Epithelial cell of alveolus of lung (primary cell): ENCODE measurements at places on chromosomes 4 and X. TPM values are rescaled to one million over a fixed set of nuclear protein-coding genes. Genes with fewer than 3 reads are reported as not detected.

The RGN gene
- 2.0 and 2.1 TPM in 2 replicates for total RNA-seq

The DRP2 gene
- 0.80 and 1.3 TPM in 2 replicates for total RNA-seq

The CORIN gene
- total RNA-seq, result 0.48 and 0.78 TPM in 2 replicates

The F8A3 gene
- total RNA-seq, result 2.2 TPM in 1 of 2 replicates, not detected in the other

The COL4A6 gene
- 16.4 and 74.3 TPM in 2 replicates for total RNA-seq

The RPL34 gene
- total RNA-seq, result 885 and 1,654 TPM in 2 replicates

The SYP gene
- 0.13 TPM in 1 of 2 replicates, not detected in the other for total RNA-seq

The HDAC8 gene
- total RNA-seq, result 17.2 and 23.5 TPM in 2 replicates

The UCHL1 gene
- total RNA-seq, result 337 and 1,497 TPM in 2 replicates

The RS1 gene
- not detected in 2 replicates for total RNA-seq

The ABLIM2 gene
- 0.13 TPM in 1 of 2 replicates, not detected in the other for total RNA-seq

The UNC5C gene
- 6.7 and 11.4 TPM in 2 replicates for total RNA-seq

The SH2D1A gene
- not detected in 2 replicates for total RNA-seq

The TCEAL5 gene
- total RNA-seq, result not detected in 2 replicates

The PHEX gene
- under 0.01 and 0.56 TPM in 2 replicates for total RNA-seq

The TASL gene
- not detected in 2 replicates for total RNA-seq

The MMRN1 gene
- total RNA-seq, result 0.13 and 0.24 TPM in 2 replicates

The SUPT20HL1 gene
- total RNA-seq, result not detected in 2 replicates

The LPAR4 gene
- under 0.01 TPM in 1 of 2 replicates, not detected in the other for total RNA-seq

The FNIP2 gene
- 9.3 and 12.0 TPM in 2 replicates for total RNA-seq

The SPANXN3 gene
- total RNA-seq, result not detected in 2 replicates

The SCML2 gene
- total RNA-seq, result 0.88 and 0.91 TPM in 2 replicates

The MSMO1 gene
- total RNA-seq, result 50.4 and 302 TPM in 2 replicates
